Neural progenitor cell (in vitro differentiated cells): ENCODE measurements at places on chromosomes 5 and 9.

DNA sequence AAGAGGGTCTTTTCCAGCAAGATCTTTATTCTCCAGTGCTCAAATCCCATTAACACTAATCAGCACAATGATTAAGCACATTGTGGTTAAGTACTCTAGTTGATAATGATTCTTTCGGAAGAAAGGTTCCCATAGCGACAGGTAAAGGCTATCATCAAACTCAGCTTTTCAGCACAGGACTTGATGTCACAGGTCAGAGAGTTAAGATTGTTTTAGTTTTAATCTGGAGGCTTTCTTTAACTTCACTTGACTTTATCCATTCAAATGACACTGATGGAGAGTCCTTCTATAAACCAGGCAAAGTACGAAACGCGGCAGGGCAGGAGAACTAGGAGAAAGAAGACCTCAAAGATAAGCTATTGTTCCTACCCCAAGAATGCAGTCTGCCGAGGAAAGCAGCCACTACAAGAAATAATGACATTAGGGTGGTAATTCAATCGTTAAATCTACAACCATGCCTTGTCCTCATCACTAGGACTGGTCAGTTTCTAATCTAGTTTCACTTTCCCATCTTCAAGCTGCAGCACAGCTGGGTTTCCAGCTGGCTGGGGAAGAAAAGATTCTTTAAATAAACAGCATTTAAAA, 4.6 kb downstream of the NRG2 start:
- peak; percentile 83 for DNase-seq

DNA sequence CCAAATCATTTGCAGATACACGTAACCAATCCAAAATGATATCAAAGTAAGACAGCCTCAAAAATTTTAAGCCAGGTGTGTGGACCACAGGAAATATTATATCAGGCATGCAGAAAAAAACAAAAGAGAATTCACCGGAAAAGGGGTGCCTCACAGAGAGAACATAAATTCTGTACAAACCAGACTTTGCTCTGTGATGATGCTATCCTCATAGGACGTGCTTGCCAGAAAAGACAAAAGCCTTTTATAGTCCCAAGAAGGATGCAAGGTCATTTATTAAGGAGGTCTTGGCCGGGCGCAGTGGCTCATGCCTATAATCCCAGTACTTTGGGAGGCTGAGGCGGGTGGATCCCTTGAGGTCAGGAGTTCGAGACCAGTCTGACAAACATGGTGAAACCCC, 16.8 kb upstream of the ATP6V1G1 start:
- no peak for DNase-seq

GRCh38 chr5:175629261-175629660, 28.6 kb upstream of the HRH2 start:
- no peak for DNase-seq

DNA sequence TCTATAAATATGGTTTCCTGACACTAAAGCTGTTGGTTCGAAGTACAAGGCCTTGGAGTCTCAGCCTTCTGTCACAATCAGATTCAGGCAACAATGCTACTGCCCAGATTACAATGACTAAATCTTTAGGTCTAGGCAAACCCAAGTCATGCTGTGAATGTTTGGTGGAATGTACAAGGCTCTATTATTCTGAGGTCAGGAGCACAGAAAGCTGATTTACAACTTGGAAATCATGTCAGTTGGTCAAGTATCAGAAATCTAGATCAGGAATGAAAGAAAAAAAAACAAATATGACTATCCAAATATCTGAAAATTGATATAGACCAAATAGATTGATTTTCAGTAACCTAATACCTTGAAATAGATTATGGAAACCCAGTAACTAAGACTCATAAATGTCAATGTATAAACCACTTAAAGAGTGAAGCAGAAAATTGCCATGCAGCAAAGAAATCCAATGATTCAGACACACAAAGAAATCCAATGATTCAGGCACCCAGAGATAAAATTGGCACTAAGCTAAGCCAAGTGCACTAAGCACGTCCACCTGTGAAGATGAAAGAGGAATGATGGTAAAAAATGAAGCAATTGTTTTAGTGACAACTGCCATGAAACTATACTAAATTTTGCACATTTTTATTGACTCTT, 588.0 kb upstream of the TUSC1 start:
- peak; percentile 10 for DNase-seq

DNA sequence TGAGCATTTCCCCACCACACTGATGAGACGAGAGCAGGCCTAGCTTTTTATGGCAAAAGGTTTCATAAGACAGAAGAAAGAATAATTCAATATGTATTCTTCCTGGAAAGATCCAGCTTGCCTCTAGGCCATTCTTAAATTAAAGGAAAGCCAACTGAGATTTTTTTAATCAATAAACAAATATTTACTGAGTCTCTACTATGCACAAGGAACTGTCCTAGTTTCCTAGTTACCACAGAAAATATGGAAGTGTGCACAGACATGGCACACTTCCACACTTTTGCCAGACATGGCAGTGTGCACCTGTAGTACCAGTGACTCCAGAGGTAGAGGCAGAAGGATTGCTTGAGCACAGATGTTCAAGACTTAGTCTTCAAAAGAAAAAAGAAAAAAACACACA, 281.0 kb downstream of the CETN3 start:
- no peak for DNase-seq

DNA sequence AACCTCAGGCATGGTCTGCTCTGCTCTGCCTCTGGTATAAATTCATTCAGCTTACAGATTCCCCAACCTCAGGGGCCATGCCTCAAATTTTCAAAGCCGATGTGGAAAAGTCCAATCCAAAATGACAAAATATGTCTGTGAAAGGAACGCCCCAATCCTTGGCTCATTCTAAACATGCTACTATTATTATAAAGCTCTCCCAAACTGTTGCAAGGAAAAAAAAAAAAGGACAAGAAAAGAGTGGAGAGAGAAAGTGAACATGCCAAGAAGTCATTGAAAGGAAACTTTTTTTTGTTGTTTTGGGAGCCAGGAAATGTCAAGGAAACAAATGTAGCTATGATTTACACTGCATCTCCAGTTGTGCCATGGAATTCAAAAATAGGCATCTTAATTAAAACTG, 3.8 kb downstream of the COL23A1 start:
- DNase-seq = no peak

DNA sequence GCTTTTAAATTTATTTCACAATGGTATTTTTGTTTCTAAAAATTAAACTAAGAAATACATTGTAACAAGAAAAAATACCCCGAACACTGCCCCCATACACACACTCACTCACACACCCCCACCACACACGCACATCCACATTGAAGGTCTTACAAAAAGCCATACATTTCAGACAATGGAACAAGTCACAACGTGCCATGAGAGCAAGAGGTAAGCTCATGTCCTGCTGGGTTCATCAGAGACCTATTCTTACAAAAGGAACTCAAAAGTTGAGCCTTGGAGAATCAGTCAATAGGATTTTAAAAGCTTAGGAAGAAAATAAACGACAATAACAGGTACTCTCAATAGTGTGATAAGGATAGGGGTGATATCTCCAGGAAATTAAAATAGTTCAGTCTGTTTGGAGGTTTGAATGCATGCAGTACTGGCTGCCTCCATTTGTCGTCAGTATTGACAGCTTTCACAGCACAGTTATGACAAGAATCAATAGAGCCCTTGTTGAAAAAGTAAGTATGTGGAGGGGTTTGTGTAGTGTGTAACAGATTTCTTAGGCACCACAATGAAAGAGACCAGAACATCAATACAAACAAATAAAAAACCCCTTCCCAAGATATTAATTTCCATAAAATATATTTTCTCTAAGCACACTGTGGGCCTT, 1826.2 kb upstream of the CDH6 start:
- peak; percentile 73 for DNase-seq

GRCh38 chr5:65482736-65483545, 1.2 kb upstream of the ADAMTS6 start:
- peak; percentile 32 for DNase-seq

DNA sequence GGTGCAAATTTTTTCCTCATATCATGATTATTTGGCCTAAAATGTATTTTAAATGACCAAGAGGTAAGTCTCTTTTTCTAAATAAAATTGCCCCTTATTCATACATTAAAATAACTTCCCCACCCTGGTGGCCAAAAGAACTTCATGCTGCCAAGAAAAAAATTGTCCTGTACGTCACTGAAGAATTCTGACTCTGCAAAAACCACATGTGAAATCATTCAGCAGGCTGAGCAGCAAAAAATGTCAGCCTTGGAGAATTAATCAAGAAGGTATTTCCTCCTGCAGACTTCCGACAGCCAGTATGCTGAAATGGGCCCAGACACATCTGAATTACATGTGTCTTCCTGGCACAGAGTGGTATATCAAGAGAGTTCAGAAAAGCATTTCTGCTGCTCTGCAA, 94.6 kb upstream of the HMHB1 start:
- no peak for DNase-seq

DNA sequence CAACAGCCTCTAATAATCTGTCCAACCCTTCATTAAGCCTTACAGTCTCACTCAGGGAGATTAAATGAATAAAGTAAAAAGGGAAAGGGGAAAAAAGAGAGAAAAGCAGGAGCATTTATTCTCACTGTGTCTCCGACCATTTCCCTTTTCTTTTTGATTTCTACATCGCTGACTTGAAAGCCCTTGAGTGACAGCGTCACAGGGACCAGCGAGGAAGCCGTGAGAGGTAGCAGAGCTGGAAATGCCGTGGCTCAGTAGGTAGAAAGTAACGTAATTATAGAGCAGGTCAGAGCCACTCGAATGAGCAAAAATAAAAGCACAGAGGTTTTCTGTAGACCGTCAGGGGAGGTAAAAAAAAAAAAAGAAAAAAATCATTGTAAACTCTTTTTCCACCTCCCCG, 52.4 kb downstream of the ASS1 start:
- DNase-seq = peak; percentile 59

GRCh38 chr9:92722386-92723298, 42.0 kb downstream of the BICD2 start:
- DNase-seq = no peak

DNA sequence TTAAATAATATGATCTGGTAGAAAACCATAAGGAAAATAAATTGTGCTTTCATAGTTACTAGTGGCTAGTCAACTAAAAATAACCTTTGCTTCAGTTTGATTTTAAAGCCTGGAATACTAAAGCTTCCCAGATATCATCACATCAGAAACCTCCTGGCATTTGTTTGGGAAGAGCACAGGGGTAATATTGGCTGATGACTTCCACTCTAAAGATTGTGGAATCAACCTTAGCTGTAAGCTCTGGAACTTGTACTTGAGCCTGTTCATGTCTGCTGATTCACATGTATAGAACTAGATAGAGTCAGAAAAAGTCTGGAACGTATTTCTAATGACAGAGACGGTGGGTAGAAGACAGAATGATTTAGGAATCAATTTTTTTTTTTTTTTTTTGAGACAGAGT, 345.0 kb downstream of the CWC27 start:
- no peak for DNase-seq

GRCh38 chr9:121268851-121269641, 1.1 kb downstream of the GSN start:
- peak; percentile 72 for DNase-seq

GRCh38 chr9:91275655-91276054, 86.1 kb downstream of the AUH start:
- no peak for DNase-seq

- DNase-seq = no peak
Measured at GRCh38 chr5:119330367-119331183, 25.2 kb upstream of the TNFAIP8 start.

DNA sequence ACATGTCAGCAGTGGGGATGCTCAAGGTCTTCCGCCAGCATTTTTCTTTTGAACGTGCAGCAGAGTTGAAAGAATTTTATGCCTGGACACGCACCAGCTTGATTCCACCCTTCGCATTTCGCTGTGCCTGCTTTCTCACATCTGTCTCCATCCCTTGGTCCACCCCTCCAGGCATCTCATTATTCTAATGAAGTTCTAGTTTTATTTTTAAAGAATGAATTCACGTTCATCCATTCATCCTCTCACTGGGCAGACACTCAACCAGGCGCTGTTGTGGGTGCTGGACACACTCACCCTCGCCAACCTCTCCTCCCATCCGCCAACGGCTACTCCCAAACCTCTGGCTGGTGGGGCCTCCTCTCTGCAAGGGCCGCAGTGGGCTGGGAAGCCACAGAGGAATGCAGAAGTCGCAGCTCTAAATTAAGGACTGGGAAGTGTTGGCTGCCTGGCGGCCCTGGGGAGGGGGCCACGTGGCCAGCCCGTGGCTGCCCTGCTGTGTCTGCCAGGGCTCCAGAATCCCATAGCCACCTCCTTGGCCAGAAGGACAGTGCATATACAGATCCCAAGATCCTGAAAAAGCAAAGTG, 6.7 kb downstream of the SUSD3 start:
- no peak for DNase-seq

DNA sequence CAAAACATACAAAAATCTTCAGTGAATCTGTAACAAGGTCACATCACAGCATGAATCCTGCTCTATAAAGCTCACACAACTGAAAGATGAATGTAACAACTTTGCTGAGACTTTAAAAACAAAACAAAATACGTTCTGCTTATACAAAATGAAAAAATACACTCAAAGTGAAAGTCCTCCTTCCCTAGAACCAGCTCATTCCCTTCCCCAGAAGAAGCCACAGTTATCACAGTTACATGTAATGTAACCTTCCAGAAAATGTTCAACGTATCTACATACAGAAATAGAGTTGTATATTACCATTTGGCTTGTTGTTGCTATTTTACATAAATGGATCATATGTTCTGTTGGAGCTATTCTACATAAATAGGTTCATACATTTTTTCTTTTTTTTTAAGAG, 2.6 kb downstream of the AUH start:
- no peak for DNase-seq

- DNase-seq = no peak
Measured at GRCh38 chr5:171268700-171269620, 40.1 kb upstream of the TLX3 start.
